ENCODE measurements at places on chromosomes 12 and 14.

DNA sequence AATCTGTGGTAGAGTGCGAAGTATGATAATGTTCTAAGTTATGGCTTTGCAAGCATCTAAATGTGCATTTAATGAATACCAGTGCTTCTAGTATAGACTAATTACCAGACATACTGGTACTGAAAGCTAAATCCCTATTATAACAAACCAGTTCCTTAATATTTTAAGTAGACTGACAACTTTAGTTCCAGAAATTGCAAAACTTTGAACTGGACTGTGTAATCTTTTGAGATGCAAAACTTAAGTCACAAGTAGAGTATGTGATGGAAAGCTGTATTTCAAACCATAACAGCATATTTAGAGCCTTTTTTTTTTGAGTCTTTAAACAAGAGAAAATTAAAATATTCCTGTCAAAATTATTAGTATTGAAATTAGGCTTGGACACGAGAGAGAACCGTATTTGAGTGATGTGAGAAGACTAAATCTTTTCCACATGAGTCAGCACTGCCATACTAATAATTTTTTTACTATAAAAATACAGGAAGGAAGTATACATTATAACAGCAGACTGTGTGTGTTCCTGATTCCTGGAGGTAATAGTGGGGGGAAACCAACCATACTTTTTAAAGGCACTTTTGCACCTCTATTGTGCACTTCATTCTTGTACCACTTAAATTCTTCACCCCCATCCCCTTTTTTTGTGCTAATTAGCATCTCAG is 45.5 kb downstream of the PPM1A start:
- peak; percentile 26 for DNase-seq

DNA sequence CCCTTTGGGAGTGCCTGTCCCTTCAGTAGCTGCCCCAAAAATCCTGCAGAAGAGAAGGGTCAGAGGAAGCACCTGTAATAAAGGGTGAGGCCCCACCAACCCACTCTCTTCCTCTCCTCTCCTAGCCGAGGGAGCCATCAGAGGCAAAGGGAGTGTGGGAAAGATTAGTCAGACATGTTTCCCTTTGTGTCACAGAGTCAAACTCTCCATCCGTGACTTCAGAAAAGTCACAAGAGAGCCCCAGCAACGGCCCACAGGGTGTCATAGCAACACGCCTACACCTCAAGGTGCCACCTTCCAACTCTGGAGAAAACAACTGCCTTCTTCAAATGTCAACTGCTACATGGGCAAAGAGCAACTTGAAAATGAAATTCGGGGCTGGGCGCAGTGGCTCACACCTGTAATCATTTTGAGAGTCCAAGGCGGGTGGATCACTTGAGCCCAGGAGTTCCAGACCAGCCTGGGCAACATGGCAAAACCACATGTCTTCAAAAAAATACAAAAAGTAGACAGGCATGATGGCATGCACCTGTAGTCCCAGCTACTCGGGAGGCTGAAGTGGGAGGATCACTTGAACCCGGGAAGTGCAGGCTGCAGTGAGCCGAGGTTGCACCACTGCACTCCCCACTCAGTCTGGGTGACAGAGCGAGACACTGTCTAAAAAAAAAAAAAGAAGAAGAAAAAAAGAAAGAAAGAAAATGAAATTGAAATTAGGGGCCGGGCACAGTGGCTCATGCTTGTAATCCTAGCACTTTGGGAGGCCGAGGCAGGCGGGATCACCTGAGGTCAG is 17.7 kb upstream of the CD27 start:
- no peak for DNase-seq

DNA sequence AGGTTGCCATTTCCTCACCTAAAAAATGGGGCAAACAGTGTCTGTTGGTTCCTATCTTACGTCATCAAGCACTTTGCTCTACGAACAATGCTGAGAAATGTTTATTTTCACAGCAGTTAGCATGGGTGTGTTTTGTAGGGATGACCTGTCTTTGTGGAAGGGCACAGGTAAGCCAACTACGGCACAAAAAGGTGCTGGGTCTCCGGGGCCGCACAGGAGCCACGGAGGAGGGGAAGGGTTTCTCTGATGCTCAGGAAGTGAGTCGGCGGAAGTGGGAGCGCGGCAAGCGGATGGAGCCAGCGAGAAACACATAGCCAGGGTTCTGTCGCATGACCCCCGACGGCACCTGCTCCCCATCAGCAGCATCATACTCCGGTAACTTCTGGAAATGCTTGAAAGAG is 65.6 kb upstream of the TCL1B start:
- DNase-seq: no peak

- DNase-seq: no peak
Measured at GRCh38 chr12:125071456-125071855, 6.2 kb downstream of the AACS start.

DNA sequence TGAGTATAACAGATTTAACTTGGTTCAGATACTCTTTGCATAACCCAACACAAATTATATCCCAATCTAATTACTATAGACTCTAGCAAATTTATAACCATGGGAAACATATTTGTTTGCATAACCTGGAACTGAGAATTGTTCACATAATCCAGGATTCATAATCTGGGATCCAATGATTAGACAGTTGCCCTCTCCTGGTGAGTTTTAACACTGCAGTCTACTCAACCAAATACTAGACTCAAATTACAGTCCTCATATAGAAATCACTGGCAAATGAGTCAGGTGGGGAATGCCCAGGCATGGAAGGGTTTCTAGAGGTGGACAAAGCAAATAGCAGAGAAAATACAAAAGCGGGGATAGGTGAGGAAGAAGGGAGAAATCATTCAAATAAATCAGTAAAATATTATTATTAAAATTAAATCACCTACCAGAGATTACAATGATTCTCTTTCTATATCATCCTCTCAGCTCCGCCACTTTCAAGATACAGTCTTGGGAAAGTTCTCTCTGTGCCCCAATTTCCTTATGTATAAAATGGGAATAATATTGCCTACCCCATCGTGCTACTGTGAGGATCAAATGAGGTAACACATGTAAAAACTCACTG is 9.4 kb downstream of the GCH1 start:
- peak; percentile 82 for DNase-seq

- no peak for DNase-seq
Measured at GRCh38 chr12:666066-666465, 2.8 kb upstream of the NINJ2 start.

GRCh38 chr14:71666571-71667145 is 265.6 kb upstream of the RGS6 start:
- peak; percentile 51 for DNase-seq

DNA sequence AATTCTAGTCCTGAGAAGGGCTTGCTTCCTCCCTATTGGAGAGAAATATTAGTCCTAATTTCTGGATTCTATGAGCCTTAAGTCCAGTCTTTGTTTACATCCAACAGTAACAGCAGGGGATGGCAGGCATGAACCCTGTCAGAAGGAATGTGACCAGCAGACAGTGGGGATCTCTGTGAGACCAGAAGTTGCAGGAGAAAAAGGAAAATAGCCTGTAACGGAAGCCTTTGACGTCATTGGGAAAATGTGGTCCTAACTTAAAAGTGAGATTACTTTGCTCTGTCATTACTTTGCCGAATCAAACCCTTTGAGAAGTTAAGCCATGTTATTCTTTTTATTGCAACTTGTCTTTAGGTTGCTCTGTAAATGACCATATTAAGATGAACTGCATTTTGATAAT is 218.2 kb upstream of the PRICKLE1 start:
- peak; percentile 78 for DNase-seq

- no peak for DNase-seq
Measured at GRCh38 chr12:27824126-27824842, 44.2 kb upstream of the MANSC4 start.

- no peak for DNase-seq
Measured at GRCh38 chr12:22122359-22122758, 76.3 kb downstream of the CMAS start.

DNA sequence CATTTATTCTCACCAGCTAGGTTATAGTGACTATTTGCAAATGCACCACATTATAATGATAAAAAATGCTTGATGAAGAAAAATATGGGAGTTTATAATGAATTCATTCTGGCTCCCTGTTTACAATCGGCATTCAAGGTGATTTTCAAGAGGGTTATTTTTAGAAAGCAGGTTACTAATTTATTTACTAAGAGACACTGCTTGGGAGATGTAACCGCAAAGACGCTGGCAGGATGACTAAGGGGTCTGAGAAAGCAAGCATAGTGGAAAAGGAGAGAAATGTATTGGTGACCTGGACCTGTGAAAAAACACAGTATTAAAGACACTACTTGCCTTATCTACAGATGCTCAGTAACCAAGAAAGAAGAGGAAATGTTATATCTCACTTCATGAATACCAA is 13.3 kb upstream of the PITPNM2 start:
- DNase-seq: no peak

- DNase-seq: peak; percentile 66
Measured at GRCh38 chr12:50517421-50518048, 12.8 kb downstream of the DIP2B start.

GRCh38 chr14:59576332-59577294 is at the start of gene CCDC175:
Gene CCDC175, minus strand, starts transcription at chr14:59576812. Its CDS starts 37 bp downstream, at chr14:59576775.
- DNase-seq: peak; percentile 88

GRCh38 chr12:75236206-75236605 is 26.6 kb upstream of the KCNC2 start:
- DNase-seq: no peak

DNA sequence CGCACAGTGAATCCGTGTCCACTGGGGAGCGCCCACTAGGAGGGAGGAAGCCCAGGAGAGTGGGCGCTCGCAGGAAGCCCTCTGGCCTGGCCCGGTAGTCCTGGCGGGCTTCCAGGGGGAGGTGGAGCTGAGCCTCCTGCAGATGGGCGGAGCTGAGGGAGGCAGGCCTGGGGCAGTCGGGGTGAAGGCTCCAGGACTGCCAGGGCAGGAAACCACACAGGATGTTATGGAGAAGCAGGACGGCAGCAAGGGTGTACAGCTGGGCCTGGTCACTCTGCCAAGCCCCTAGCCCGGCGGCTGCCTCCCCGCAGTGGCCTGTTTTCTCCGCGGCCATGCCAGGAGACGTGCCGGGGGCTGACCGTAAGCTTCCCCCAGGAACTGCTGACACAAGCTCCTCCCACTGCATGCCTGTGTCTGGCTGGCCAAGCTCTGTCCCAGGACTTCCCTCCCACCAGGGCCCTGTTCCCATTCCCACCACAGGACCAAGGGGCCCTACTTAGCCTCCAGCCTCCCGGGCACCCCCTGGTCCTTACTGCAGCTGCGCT is 143.4 kb upstream of the C14orf180 start:
- DNase-seq: peak; percentile 66

DNA sequence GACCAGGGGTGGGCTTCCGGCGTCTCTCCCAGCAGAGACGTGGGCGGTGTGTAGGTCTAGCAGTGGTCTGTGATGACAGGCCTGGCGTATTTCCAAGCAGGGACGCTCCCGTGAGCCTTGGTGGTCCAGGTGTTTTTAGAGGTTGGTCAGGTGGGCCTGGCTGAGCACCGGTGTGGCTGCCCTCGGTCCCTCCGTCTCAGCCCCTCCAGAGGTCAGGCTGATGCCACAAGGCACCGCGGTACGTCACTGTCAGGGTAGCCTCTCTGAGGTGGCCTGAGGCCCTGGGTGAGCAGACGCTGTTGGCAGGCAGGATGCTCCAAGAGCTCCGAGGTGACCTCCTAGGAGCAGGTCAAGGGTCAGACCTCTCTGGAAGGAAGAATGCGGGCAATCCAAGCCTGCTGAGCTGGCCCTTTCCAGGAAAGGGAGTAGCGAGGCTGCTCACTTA is 13.6 kb downstream of the MTA1 start:
- DNase-seq: no peak

- no peak for DNase-seq
Measured at GRCh38 chr14:64760916-64761315, 56.7 kb downstream of the PLEKHG3 start.

GRCh38 chr12:6090803-6091202 is 33.7 kb downstream of the VWF start:
- peak; percentile 76 for DNase-seq

DNA sequence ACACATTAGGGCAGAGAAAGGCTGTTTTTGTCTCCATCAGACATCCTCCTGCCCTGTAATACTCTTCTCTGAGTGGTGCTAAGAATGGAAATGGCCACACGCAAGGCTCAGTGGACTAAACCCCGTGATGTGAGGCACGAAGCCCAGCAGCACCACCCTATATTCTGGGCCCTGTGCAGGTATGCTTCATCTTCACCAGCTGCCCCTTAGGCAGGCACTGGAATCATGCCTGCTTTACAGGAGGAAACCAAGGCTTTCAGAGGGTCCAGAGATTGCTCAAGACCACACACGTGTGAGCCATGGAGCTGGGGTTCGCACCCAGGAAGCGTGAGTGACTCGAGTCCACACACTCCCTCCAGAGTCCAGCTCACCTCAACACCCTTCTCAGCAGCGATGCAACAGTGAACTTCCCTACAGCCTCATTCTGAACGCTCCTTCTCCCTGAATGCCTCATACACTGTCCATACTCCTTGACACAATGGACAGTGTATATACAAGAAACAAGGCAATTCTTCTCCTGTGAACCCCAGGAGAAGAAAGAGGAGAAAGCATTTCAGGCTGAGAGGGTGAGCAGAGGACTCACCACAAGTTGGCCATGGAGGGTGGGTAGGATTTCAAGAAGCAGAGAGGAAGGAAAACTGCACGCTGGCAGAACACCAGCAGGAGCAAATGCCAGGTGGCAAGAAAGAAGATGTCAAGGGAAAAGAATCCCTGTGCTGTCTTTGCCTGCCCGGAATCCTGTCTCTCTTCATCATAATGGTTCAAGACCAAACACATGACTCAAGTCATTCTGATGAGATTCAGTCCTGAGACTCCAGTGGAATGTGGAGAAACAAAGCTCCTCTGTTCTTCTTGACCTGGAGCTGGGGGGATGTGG is 39.1 kb downstream of the NT5DC3 start:
- DNase-seq: peak; percentile 27

DNA sequence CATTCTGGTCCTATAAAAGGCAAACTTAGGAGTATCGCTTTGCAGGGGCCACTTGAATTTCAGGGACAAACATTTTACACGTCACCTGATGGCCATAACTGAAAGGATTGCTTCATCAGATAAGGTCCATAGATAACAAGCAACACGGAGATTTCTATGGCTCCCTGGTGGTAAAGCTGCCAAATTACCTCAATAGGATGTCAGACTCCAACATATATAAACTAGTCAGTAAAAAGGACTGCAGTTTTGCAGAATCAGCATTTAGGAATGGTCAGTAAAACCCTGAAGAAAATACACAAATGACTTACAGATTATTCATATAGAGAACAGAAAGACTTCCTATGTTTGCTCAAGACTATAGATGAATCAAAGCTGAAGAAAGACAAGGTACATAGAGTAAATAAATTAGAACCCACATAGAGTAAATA is 66.1 kb upstream of the GRIP1 start:
- DNase-seq: no peak

GRCh38 chr12:121325922-121326396 is 26.3 kb downstream of the ANAPC5 start:
- DNase-seq: no peak

DNA sequence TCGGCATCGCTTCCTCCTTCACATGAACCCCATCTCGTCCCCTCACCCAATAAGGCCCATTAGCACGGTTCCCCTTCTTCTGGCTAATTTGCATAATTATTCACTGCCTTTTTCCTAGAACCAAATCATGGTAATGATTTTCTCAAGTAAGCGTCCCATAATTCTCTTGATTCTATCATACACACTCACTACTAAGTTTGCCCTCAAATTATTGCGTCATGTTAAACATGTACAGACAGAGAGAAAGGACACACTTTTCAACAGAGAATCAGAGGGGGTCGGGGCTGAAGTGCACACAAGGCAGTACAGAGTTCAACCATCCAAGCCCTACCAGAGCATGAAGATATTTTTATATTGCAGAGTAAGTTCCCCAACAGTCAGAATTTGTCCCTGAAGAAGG is 256.6 kb downstream of the FOXN3 start:
- no peak for DNase-seq

GRCh38 chr14:24249230-24250021 is 7.0 kb upstream of the TINF2 start:
- no peak for DNase-seq

Data from choroid plexus epithelial cell (primary cell).